ENCODE measurements at places on chromosomes 4 and X.
A peak's percentile ranks its signal among the peaks of the same experiment; 100 is the strongest.

DNA sequence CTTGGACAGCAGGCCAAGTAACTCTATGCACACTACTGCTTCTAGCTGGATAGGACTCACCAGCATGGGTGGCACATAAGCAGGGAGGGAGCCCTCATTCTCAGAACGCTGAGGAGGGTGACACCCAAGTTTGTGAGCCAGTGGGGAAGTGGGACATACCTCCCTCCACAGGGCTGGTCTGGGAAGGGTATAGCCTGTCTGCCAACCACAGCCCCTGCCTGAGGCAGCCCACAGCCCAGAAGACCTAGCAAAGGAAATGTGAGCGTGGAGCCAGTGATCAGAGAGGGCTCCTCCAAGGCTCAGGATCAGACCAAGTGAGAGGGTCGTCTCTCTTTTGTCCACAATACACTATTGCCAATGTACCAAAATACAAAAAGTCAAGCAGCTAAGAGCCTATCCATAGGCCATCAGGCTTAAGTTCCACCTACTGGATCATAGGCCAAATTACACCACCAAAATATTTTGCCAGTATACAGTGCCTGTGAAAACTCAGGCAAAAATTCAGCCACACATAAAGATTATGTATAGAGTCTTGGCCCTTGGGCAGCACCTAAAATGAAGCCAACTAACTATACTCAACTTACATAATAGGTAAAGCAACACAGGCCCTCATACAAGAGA is 1203.1 kb downstream of the PCDH18 start:
- DNase-seq = no peak

DNA sequence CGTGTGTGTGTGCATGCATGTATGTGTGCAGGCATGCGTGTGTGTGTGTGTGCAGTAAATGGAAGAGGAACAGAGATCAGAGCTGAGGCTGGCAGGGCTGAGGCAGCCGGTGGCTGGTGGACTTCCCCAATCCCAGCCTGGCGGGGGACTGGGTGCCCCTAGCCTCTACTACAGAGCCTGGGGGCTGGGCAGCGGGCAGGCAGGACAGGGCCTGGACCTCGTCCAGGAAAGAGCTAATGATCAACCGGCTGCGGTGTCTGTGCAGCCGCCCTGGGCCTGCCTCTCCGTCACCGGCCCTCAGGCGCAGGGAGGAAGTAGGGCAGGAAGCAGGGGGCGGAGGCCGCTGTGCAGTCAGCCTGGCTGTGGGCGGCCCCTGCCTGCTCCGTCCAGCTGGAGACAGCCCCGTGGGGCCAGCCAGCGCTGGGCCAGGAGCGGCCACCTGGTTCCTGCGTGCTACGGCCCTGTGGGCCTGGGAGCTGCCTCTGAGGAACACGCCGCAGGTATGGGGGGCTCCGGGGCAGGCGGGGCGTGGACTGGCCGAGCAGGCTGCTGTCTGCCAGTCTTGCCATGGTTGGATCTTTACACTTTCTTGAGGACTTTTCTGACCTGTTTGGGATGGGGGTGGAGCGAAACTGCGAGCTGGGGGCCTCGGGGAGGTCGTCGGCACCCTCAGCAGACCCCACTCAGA is at the start of gene SH3TC1:
Gene SH3TC1, plus strand, starts transcription at position 385 of the 688 bp plus-strand sequence. CDS start 5,905 bp downstream, outside the sequence.
- DNase-seq = peak; percentile 58

- DNase-seq = no peak
These were observed 75.7 kb upstream of the RAP2C start for GRCh38 chrX:132294776-132295495.

GRCh38 chr4:138659037-138659811 is 356.4 kb upstream of the NOCT start:
- no peak for DNase-seq

DNA sequence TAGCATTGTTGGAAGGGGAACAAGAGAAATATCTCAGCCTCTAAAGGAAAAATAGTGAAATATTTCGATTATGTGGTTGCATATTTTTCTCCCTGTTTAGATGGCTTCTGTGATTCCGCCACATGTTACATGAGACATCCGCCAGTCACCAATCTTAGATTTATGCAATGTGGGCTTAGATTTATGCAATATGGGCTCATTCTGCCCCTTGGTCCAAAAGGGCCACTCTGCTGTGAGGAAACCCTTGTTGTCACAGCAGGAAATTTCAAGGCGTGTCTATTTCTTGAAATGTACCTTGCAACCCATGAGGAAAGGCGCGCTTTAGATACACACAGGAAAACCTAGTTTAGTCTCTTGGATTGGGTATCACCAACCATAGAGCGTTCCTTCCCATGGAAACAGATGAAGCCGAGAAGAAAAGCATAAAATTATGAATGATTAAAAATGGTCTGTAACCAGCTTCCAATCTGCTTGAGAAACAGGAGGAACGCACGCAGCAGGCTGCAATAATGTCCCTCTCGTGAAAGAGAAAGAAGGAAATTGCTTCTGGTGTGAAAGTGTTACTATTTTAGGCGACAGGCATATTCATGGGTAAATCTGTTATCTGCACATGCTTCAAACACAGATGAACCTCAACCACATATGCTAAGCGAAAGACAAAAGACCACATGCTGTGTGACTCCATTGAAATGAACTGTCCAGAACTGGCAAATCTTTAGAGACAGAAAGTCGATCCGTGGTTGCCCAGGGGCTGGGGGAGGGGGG is 3.7 kb downstream of the RS1 start:
- no peak for DNase-seq

- no peak for DNase-seq
These were observed 50.6 kb downstream of the LGI2 start for GRCh38 chr4:24980064-24980690.

DNA sequence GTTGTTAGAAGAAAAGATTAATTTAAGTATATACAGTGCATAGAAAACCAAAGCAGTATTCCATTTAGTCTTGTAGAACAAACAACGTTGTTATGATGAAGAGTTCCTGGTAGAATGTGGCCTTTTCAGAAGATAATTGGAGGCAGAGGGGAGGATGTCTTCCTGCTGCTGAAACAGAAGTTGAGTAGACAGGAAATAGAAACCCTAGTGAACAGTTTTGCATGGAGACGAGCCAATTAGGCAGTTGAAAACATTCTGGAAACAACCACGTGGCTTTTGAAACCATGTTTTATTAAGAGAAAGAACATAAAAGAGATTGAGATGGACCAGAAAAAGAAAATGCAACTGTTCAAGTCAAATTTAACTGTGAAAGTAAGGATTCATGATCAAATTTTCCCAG is 325.2 kb downstream of the CAMK2D start:
- no peak for DNase-seq

GRCh38 chr4:109691411-109691920 is 11.8 kb downstream of the CASP6 start:
- no peak for DNase-seq

GRCh38 chrX:148185631-148186030 is 204.5 kb downstream of the FMR1NB start:
- no peak for DNase-seq

- peak; percentile 21 for DNase-seq
These were observed 5.7 kb downstream of the MXD4 start for GRCh38 chr4:2256156-2256731.

DNA sequence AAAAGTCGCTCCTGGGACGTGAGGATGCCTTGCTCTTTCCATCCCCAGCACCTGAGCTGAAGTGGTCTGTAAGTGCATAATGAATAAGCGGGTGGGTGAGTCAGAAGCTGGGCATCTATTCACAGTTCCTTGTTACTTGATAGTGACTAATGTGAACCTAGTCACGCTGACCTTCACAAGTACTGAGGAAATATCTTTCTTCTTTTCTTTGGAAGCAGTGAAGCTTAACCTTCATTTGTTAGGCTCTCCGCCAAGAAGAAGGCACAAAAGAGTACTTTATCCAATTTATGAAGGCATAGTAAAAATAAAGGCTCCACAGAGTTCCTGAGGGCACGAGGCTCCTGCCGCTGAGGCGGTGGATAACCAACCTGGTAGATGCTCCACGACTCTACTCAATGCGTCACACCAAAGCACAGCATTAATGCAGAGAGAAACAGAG is 475.7 kb upstream of the SLIT2 start:
- DNase-seq = no peak

DNA sequence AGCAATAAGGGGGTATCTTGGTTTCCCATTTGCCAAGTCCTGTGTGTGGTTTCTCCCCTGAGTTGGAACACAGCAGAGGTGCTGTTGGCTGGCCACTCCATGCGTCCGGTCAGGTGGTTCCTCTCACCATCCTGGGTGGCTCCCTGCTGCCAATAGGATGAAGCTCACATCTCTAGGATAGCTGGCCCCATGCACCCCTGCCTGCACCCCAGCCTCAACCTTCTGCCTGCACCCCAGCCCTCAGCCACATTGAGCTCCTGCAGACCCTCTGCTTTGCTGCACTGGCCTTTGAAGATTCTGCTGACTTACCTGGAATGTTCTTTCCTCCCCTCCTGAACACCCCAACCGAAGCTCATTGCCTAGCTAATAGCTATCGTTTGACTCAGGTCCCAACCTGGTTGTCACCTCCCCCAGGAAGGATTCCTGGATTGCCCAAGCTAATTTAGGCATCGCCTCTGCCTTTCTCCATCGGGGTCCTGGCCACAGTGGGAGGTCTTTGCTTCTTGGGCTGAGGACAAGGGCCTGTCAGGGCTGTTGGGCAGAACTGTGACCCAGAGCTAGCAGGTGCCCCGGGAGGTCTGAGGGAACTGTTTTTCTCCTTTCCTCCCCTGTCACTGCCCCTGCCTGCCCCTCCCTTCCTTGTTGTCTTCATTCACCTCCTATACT is 36.6 kb upstream of the GRPEL1 start:
- DNase-seq = no peak

- DNase-seq = no peak
These were observed 47.6 kb downstream of the ANOS1 start for GRCh38 chrX:8684201-8684965.

DNA sequence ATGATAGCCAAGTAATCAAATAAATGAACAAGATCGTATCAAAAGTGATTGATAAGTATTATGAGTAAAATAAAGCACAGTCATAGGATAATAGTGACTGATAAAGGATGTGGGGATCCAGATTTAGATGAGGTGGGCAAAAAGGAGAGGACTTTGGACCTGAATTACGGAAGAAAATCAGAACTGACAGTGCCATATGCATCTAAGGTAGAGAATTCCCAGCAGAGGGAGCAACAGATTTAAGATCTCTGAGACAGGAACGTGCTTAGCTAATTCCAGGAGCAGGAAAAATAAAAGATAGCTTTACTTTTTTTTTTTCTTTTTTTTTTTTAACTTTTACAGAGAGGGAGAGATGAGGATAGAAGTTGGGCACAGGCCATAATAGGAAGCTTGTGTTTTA is 189.9 kb downstream of the NWD2 start:
- DNase-seq = no peak

GRCh38 chr4:150942539-150942938 is 72.5 kb downstream of the LRBA start:
- no peak for DNase-seq

- no peak for DNase-seq
These were observed 156.0 kb downstream of the DEFB131A start for GRCh38 chr4:9600246-9600645.

- DNase-seq = no peak
These were observed 37.2 kb downstream of the CXXC4 start for GRCh38 chr4:104457308-104457981.

- no peak for DNase-seq
These were observed 8.2 kb downstream of the DCAF8L2 start for GRCh38 chrX:27598312-27598711.

DNA sequence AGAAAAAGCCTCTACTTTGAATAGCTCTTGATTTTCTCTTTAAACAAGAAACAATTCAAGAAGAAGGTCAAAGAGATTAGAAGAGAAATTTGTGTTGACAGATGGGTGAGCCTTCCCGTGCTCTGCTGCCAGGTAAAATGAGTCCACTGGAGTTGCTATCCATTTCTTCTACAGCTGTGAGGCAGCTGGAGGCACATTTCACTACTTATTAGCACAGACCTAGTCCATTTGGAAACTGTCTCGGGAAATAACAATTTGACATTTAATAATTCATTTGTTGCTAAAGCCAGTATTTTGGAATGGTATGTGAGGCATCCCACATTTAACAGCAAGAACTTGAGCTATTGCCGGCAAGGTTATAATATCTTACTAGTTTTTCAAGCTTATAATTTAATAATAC is 396.8 kb upstream of the GRIA3 start:
- DNase-seq = no peak

GRCh38 chrX:36950495-36951253 is 57.5 kb upstream of the FAM47C start:
- no peak for DNase-seq

DNA sequence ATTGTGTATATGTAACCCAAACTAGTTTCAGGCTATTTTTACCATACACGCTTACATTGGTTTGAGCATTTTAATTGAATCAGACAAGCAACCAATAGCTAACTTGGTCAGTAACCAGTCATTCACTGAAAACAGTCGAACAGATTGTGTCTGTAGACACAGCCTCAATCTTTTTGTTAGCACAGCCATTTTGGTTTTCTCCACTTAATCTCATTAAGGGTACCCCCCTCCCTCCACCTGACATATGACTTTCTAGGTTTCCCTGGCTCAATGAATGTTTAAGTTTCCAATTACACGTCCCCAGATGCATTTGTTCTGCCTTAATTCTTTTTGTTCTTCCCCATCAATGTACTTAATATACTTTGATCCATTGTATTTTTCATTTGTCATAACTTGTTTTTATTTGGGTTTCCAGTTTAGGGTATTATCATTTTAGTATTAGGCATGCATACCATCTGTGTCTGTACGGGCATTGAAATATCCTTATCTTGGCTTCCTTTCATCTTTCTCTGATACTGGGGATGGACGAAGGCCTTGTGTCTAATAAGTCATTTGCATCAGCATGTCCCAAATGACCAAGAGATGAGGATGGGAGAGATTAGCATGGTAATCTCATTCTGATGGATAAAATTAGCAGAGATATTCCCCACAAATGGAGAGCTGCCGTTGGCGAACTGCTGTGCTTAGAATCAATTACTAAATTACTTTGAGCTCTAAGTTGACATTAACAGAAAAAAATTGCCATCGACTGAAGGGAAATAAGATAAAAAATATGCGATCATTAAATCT is 35.9 kb upstream of the PHOX2B start:
- DNase-seq = no peak

GRCh38 chrX:116526010-116526409 is 63.2 kb upstream of the CT83 start:
- DNase-seq = no peak

DNA sequence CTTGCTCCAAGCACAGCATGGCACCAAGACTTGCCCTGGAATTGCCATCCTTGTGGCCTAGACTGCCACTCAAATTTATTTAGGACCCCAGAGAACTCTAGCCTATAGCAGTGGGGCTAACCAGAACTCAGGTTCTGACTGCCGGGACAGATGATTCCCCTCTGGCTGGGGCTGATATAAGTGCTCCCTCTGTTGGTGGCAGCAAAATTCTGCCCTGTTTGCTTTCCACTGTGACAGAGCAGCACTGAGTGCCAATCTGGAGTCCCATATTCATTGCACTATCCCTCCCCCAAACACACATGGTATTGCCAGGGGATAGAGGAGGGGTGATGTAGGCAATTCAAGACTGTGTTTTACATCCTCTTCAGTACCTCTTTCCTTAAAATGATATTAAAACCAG is 1081.9 kb downstream of the FAT4 start:
- DNase-seq = no peak

GRCh38 chr4:114615435-114615834 is 16.8 kb downstream of the UGT8 start:
- no peak for DNase-seq
